WERI-Rb-1 (cell line): ENCODE measurements at places on chromosomes 6 and 20.

GRCh38 chr6:131399433-131399832 is 173.6 kb upstream of the ARG1 start:
- DNase-seq: no peak

- no peak for DNase-seq
Observed at GRCh38 chr6:63635215-63635587, 401 bp upstream of the PHF3 start.

DNA sequence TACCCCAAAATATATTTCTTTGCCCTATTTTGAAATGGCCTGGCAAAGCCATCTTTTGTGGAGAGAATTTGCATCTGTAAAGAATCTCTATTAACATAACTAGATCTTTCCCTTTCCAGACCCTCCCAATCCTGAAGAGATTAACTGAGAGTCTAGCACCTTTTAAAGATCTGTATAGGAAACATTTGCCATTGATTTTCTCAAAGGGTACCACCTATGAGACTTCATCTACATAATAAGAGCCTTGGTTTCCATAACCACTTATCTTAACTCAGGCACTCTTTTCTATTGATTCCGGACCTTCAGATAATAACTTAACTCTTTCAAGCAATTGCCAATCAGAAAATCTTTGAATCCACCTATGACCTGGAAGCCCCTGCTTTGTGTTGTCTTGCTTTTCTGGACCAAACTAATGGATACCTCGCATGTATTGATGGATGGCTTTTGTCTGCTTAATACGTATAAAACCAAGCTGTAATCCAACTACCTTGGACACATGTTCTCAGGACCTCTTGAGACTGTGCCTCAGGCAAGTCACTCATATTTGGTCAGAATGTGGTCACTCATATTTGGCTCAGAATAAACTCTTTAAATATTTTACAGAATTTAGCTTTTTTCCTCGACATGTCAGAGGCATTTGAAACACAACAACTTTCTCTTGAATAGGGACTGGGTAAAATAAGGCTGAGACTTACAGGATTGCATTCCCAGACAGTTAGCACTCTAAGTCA is 31.4 kb downstream of the SLC22A2 start:
- no peak for DNase-seq

DNA sequence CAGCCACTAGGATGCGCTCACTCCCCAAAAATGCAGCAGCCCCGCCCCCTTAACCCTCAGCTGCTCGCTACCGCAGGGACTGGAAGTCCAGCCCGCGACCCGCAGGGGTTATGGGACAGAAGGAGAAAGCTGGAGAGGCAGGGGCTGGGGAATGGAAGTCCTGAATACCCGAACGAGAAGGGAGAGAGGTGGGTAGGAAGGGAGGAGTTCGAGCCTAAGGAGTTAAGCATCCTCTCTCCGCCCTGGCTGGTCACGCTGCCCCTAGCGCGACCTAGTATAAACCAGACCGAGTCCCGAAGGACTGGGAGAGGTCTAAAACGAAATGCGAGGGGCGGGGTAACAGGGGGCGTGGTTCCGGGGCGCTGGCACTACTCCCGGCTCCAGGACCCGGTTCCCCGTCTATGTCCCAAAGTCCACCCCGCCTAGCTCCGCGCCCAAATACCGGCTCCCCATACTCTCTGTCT is 448 bp upstream of the DDAH2 start:
- DNase-seq: peak; percentile 98

- no peak for DNase-seq
Observed at GRCh38 chr6:112349636-112349934, 2.5 kb downstream of the RFPL4B start.

- DNase-seq: no peak
Observed at GRCh38 chr6:129645106-129645829, 64.7 kb downstream of the ARHGAP18 start.
